Iris pigment epithelial cell (primary cell): ENCODE measurements at places on chromosomes 4 and X.

- peak; percentile 73 for DNase-seq
Measured at GRCh38 chrX:154596290-154596929, 11.5 kb downstream of the CTAG1A start.

GRCh38 chr4:62226082-62226481, 1026.0 kb downstream of the ADGRL3 start:
- DNase-seq = no peak

DNA sequence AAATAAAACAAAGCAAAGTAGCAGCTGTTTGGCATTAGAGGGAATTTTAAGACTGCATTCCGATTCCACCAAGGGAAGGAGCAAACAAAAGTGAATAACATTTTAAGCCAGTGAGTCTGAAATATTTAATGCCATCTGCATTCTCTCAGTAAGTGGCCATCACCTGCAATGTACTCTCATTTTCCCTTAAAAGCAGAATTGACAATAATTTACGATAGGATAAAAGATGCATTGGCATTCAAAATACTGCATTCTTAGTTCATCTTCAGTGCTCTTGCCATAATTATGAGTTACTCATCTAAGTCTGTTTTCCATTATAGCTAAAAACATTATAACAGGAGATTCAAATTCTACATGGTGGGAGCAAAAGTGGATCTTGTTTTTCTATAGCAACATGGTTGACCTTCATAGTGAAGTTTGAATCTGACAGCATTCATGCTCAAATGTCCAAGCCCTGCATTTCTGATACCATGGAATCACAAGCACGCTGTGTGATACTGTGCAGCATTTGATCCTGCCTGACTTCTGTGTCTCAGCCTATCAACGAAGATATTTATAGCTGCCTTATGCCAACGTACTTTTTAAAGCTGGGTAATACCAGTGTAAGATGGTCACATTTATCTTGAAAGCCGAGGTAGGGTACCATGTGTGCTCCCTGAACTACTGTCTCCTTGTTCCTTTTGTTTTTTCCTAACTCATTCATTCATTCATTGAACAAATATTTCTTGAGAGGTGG, 355.3 kb upstream of the IGFBP7 start:
- DNase-seq = no peak

DNA sequence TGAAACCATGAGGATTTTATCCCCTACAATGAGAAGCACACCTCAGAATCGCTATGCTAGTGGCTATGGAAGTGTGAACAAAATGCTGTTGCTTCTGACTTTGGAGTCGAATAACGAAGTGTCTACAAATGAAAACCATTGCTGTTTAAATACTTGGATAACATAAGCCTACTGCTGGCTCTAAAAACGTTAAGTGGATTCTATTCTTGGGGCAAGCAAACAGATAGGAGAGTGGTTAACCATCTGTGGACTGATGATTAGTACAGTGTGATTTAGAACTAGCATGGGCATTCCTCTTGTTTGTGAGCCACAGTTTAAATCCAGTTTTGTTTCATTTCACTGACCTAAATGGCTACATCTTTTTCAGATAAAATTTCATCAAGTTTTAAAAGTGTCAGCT, 109.7 kb upstream of the PNPLA4 start:
- DNase-seq = no peak

GRCh38 chr4:139509727-139510410, 46.1 kb downstream of the SETD7 start:
- peak; percentile 16 for DNase-seq

- DNase-seq = peak; percentile 52
Measured at GRCh38 chrX:19342331-19342906, 1.3 kb upstream of the PDHA1 start.

GRCh38 chr4:26157541-26157940, 163.3 kb upstream of the RBPJ start:
- peak; percentile 11 for DNase-seq

- DNase-seq = no peak
Measured at GRCh38 chrX:19070555-19070994, 51.7 kb downstream of the ADGRG2 start.

DNA sequence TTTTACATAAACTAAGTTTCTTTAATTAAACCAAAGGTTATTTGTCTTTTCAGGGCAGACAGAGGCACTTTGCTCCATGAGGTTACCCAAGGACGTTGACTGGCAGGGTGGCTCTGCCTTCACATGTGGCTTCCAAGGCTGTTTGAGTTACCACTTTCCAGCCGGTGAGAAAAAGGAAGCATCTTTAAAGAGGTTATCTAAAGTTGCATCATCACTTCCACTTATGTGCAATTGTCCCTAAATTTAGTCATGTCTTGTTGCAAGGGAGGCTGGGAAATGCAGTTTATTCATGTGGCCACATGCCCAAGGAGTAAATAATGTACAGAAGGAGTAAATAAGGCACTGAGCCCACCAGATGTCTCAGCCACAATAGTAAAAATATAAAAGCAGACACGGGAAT, 29.0 kb upstream of the RAP1GDS1 start:
- peak; percentile 38 for DNase-seq

DNA sequence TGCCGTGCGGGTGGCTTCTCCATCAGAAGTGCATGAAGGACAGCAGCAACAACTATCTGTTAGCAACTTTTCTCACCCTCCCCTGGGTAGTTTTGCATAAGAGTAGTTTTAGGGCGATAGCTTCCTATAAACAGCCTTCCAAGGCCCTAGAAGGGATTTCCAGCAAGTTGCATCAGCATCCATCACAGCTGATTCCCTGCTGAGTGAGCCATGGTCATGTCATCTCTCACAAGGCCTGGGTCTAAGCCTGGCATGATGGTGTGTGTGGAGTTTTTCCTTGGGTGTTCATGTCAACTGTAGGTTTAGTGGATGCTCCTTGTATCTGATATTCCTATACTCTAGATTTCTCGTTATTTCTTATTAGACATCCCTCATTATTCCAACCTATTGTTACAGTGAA, 2324.7 kb upstream of the AGA start:
- DNase-seq = no peak

- DNase-seq = no peak
Measured at GRCh38 chrX:40006106-40007017, 91.4 kb downstream of the BCOR start.

DNA sequence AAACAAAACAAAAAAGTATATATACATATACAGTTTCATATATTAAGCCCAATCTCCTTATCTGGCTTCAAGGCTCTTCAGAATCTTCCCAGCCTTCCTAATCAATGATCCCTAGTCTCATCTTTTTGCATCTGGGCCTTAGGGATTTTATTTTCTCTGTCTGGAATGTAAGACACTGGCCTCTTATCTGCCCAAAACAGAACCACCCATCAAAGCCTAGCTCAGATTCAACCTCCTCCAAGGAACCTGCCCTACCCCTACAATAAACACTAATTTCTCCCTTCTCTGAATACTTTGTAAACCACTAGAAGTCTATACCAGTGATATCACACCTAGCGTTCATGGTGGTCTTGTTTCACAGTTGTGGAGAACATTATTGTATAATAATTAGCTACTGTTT, 23.2 kb upstream of the GAB1 start:
- no peak for DNase-seq

DNA sequence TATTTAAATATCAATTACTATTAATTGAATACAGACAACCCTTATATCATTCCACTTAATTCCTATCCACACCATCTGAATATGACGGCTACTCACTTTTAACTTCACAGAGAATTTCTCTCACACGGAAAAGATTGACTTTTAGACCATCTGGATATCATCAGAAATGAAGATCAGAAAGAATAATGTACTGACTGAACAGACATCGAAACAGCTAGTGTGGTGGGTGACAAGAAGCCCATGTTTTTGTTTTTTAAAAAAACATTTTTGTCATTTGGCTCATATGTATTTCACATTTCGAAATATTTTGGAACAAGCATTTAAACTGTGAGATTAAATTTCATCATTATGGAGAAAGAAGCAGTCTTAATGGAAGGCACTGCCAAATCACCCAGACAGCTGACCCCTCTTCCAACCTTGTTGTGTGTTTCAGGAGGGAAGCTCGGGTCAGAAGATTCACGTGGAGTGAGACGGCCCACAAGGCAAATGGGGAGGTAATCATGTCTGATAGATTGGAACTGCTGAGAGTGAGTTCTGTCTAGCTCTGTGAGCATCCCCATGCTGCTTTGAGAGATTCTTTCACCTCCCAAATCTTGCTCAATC, 204.2 kb upstream of the RASGEF1B start:
- no peak for DNase-seq

GRCh38 chr4:125317525-125317877, 2.7 kb downstream of the FAT4 start:
- DNase-seq = peak; percentile 60

- DNase-seq = no peak
Measured at GRCh38 chr4:119841361-119841760, 212.8 kb upstream of the PDE5A start.

DNA sequence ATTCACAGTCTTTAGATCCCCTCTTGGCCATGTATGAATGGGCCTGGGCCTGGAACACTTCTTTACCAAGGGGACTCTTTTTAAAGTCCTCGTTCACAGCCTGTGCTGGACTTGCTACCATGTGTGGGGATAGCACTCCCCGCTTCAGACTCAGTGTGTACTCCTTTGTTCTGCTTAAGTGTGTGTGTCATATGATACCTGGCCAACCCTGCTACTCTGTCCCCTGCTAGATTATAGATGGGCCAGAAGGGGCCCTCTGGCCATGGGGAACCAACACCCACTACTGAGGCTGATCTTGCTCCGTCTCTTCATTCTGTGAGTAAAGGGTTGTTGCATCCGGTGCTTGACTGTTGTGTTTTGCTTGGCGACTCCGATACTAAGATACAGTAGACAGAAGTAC, 8.0 kb downstream of the CCDC110 start:
- DNase-seq = no peak

GRCh38 chr4:121648516-121648915, 48.3 kb downstream of the ANXA5 start:
- no peak for DNase-seq

DNA sequence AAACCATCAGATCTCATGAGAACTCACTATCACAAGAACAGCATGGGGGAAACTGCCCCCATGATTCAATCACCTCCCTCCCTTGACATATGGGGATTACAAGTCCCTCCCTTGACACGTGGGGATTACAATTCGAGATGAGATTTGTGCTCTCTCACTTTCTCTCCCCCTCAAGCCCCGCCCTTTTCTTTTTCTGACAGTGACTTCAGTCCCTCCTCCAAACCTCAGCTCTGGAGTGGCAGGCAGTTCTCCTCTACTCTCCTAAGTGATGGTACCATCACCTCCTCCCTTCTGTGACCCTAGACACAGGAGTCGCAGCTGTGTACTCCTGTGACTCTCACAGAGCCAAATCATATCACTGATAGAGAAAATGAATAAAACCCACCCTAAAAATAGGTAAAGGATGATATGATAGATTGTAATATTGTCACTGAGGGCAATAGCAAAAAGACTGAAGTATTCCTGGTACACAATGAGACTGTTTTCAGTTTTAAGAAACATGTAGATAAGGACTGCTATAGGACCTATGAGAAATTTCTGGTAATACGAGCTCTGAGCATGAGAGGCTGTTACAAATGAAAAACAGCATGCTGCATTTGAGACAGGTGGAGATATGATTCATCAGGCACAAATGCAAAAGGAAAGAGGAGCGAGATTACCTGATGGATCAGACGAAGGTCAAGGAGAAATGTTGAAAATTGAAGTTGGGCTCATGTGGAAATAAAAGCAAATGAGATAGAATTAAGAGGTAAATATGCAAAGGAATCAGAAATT, 101.2 kb upstream of the CBLL2 start:
- no peak for DNase-seq

DNA sequence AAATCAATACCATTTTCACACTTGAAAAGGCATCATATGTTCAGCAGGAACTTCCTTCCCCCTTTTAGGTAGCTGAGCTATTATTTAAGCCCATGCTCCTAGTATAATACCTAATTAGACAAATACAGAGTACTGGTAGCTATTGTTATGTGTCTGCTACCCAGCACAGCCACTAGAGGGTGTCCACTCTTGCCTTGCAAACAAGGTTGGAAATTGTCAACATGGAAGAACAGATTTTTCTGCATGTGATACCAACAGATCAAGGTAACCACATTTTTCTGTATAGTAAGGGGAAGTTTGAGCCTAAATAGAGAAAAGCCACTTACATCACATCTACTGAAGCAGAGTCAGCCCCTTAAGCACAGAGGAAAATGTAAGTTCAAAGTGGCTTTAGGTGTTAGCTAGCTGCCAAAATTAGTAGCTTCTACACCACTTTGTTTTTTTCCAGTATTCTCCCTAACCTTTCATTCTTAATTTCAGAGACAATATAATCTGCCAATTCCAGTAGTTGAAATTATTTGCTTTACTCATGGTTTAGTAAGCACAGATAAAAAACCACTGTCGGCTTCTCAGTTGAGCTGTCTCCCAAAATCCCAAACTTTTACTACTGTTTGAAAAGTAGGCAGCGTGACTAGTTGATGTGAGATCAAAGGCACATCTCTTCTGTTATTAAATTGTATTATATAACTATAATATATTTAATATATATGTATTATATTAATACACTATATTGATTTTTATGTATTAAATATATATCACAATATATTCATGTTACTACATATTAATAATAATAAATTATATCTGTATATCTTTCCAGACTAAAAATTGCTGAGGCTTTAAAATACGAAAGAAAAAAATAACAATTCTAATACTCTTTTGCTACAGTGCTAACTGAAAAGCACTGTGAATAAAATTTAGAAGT, 38.2 kb downstream of the EDNRA start:
- peak; percentile 87 for DNase-seq

DNA sequence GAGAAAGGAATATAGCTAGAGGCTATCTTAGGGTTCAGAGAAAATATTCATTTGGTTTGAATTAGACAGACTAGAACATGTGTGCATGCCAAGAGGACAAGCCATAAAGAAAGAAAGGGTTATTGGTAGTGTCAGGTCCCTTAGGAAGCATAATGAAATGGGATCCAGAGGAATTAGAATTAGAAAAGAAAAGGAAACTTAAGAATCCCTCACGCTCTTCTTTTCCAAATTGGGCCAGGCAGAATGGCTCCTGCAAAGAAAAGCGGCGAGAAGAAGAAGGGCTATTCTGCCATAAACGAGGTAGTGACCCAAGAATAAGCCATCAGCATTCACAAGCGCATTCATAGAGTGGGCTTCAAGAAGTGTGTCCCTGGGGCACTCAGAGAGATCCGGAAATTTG, 4.9 kb upstream of the ABCG2 start:
- DNase-seq = no peak

- DNase-seq = peak; percentile 74
Measured at GRCh38 chrX:150934453-150934852, 36.0 kb upstream of the CD99L2 start.

GRCh38 chr4:18935659-18936345, 914.2 kb upstream of the LCORL start:
- no peak for DNase-seq

DNA sequence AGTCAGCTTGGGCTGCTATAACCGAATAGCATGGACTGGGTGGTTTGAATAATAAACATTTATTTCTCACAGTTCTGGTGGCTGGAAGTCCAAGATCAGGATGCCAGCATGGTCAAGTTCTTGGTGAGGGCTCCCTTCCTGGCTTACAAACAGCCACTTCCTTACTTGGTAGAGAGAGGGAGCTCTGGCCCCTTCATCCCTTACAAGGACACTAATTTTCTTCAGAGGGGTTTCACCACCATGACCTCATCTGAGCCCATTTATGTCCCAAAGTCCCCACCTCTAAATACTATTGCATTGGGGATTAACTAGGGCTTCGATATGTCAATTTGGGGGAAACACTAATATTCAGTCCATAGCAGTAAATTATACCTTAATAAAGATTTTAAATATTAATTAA, 61.8 kb downstream of the CLNK start:
- DNase-seq = peak; percentile 17

GRCh38 chr4:83629945-83630721, 94.2 kb downstream of the GPAT3 start:
- peak; percentile 85 for DNase-seq
